GM12878 (cell line): ENCODE measurements at places on chromosomes 7 and 10.

DNA sequence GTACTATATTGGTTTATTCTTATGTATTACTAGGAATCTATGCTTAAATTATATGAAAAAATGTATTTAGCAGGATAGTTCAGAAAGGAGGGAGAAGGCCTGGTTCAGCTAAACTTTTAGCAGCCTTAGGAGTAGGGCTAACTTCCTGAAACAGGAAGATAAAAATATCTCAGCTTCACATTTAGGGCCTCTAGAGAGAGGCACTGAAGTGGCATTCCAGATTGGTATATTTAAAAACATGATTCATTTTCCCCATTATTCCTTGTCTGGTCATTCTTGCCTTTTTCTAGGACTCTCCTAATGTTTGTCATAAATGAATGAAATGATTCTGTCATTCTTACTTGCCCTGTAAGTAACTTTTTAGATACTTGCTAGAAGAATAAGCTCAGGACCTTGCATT, 63.0 kb upstream of the CYP26C1 start:
- DNase-seq: no peak

GRCh38 chr10:124632566-124632965, 111.6 kb downstream of the FAM53B start:
- DNase-seq: no peak

DNA sequence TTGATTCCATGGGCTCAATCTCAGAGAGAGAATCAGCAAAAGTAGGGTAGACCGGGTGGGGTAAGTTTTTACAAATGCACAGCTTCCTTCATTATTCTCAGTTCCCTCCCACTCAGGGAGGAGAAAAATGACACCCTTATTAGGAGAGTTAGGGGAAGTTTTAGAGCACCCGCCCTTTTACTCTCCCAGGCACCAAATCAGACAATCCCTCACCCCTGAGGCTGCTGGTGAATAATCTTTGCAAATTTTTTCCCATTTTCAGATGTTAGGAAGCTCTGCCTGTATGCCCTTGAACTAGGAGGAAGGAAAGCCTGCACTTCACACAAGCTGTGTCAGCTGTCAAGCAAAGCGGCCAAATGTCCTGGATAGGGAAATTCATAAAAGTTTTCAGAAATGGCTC, 834.9 kb downstream of the GRID1 start:
- DNase-seq: no peak

DNA sequence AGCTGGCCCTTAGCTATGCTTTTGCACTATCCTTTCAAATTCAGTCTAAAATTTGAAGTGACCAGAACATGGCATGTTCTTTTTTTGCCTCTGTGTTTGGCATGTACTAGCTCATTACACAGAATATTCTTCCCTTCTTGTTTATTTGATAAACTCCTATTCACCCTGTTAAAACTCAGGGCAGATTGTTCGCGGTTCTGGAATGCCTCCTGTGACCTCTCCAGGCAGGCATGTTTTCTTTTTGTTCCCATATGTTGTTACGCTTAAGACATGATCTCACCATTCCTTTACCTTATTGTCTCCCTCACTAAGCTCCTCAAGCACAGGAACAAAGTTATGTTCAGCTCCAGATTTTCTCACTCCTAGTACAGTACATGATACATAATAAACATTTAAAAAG, 181.7 kb downstream of the CCSER2 start:
- DNase-seq: no peak

DNA sequence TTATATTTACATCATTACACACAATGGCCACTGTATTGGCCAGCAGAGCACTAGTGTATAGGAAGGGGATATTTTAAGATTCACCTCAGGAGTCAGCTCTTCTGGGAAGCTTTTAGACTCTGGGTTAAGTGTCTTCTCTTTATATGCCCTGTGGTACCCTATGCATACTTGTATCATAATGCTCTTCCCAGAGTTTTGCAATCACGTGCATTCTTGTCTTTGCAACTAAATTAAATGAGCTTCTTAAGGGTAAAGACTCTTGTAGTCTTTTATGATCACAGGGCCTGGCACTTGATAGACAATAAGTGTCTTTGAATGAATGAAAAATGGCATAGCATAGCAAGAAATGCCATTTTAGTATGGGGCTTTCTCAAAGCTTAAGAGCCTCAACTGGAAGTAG, 35.4 kb upstream of the ARMS2 start:
- no peak for DNase-seq

DNA sequence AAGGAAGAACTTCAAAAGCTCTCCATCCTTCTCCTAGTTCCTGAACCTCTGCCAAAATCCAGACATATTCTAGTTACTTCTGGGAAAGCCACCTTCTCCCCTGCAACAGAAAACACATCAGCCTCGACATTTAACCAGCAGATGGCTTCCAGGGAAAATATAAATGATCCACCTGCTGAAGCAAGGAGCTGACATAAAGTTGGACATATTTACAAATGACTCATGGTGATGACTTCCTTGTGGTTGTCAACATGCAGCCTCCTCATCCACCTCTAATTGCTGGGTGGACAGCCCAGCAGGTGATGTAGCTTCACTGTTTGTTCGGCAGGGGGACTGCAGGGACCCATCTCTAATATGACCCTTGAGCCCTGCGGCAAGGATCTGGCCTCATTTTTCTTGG, 266.0 kb downstream of the C7orf25 start:
- no peak for DNase-seq

- no peak for DNase-seq
These were observed 82.9 kb downstream of the SEMA3D start for GRCh38 chr7:85103962-85104361.

GRCh38 chr7:2090526-2091520, 141.9 kb downstream of the MAD1L1 start:
- no peak for DNase-seq

GRCh38 chr7:116906391-116906790, 44.0 kb downstream of the CAPZA2 start:
- no peak for DNase-seq

DNA sequence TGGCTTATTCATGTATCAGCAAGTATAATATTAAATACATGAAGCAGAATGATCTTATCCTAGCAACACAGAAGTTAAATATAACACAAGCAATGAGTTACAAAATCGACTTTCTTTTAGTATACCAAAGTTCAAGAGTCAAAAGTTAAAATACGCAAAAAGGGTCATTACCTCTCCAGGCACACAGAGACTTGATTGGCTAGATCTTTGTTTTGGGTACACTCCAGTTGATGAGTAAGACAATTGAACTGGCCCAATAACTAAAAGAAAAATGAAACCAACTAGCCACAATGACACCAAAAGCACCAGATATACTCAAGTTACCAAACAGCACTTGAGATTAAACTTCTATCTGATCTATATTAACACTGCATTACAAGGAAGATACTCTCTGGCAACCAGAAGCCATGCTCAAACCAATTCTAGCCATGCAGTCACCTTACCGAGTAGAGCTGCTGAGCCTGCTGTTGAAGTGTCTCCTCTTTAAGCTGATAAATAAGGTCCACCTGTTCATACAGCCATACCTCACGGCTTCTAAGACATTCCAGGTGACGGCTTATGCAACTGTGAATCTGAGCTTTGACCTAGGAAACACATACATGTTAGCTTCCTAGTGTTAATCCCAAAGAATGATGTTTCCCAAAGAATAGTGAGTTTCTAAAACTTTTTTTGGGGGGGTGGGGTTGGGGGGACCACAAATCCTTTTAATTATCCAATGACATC, 15.6 kb downstream of the NCOA4 start:
- DNase-seq: no peak

- DNase-seq: no peak
These were observed 22.1 kb downstream of the ABLIM1 start for GRCh38 chr10:114635797-114636550.

- DNase-seq: no peak
These were observed 80.1 kb upstream of the RPA3 start for GRCh38 chr7:7798510-7798909.

GRCh38 chr10:69315100-69315542, 36.8 kb downstream of the HK1 start:
- DNase-seq: no peak

DNA sequence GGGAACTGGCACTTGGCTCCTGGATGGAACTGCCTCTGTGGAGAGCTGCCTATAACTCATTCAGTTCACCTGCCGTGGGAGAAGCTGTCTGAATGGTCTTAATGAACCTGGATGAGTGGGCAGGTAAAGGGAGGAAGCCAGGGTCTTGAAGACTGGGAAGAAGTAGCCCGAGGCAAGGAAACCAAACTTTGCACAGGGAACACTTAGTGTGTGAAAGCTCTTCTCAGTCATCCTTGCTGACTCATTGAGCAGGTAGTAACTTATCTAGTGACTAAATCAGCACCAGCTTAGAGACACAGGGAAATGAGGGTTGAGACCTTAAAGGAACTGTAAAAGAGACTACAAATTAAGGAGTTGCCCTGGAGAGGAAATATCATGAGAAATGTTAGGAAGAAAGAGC, 9.9 kb downstream of the LRRC4 start:
- DNase-seq: no peak

GRCh38 chr10:125062914-125063230, 97.5 kb downstream of the CTBP2 start:
- DNase-seq: no peak

DNA sequence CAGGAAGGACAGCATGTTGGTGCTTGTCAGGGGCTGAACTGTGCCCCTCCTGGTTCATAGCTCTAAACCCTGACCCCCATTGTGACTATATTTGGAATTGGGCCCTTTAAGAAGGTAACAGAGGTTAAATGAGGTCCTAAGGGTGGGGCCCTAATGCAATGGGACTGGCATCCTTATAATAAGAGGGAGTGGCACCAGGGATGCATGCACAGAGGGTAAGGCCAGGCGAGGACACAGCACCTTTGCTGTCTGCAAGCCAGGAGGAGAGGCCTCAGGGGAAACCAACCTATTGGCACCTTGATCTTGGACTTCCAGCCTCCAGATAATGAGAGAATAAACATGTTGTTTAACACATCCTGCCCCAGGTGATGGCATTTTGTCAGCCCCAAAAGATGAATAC, 61.3 kb upstream of the EBF3 start:
- DNase-seq: no peak

GRCh38 chr7:151883857-151884256, 6.9 kb upstream of the PRKAG2 start:
- DNase-seq: no peak

- DNase-seq: no peak
These were observed 46.1 kb downstream of the DYNC2I1 start for GRCh38 chr7:158902427-158902826.

DNA sequence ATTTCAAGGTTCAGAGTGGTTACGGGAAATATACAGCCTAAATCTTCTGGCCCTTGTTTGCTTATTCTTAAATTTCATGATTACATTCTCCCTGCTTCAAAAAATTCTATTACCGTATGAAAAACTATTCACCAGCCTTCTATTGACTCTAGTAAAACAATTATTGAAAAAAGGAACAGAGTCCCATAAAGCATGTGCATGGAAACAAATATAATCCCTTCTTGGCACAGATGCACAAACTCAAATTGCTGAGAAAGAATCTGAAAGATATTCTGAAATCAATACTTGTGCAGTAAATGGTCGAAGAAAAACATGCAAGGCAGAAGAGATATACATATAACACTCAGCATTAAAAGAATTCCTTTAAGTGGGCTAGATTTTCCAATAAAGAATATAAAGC, 83.6 kb downstream of the LRRN3 start:
- DNase-seq: no peak

DNA sequence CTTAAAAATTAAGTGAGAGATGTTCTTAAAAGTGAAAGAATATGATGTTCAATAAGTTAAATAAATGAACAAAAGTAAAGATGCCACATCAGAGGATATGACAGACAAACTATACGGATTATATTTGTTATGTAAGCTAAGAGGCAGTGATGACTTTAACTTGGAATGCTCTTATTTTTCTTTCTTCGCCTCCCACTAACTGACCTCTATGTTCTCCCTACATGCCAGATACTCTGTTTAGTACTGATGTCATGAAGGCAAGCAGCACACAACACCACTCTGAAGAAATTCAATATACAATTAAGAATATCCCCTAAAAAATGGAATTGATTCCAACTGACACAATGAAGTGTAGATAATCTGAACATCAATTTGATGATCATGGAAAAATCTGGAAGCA, 223.4 kb downstream of the DOCK4 start:
- DNase-seq: no peak

- DNase-seq: no peak
These were observed 51.4 kb downstream of the MICALL2 start for GRCh38 chr7:1407892-1408291.

DNA sequence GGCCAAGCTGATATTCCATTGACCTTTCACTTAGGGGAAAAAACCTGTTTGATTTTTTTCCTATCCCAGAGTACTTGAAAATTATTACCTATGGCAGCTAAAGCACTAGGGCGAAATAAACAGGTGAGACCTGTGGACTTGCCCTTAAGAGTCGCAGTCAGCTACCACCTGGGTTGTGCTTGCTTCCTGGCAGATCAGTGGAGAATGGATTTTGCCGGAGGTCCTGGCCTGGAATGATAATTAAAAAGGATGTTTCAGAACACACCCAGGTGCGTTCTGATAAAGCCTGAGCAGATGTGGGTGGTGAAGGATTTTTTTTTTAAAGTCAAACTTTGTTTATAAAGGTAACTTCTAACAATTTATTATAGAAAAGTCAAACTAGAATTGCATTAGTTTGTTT, 59.1 kb downstream of the AUTS2 start:
- DNase-seq: no peak

DNA sequence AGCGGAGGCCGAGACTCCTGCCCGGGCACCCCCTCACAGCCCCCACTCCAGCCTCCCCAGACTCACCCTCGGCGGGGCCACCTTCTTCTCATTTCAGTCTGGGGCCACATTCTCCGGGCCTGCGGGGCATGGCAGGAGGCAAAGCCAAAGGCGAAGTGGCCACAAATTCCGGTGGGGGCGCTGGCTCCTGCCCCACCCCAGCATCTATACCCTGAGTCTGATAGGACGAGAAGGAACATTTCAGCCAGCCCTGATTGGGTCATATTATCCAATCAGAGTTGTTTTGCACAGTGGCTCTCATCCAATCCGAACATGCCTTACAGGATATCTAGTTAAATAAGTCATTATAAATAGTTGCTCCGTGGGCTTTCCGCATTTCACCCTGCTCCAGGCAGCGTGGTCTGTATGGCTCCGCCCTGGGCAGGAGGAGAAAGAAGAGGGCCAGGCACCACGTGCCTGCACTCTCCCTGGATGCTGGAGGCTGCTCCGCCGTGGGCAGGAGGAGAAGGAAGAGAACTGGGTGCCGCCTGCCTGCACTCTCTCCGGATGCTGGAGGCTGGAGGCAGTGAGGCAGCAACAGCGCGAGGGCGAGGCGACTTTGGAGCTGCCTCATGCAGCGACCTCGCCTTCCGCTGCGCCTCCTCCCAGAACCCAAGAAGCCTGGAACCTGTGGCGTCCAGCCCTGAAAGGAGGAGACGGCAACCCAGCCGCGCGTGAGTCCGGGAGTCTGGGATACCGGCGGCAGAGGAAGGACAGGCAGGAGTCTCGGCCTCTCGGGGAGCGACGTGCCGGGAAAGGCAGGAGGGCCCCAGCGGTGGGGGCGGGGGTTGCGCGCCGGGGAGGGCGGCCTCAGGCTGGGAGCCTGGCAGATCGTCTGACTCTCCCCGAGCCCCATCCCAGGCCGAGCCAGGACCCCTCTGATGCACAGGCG, 162.9 kb downstream of the ZNF33B start:
- DNase-seq: no peak

GRCh38 chr10:99520040-99520846, 12.5 kb upstream of the NKX2-3 start:
- DNase-seq: no peak
